COR-L47 (cell line): ENCODE measurements at places on chromosomes 5 and 9.

GRCh38 chr5:111463311-111463710 is 49.0 kb downstream of the STARD4 start:
- peak; percentile 43 for DNase-seq

DNA sequence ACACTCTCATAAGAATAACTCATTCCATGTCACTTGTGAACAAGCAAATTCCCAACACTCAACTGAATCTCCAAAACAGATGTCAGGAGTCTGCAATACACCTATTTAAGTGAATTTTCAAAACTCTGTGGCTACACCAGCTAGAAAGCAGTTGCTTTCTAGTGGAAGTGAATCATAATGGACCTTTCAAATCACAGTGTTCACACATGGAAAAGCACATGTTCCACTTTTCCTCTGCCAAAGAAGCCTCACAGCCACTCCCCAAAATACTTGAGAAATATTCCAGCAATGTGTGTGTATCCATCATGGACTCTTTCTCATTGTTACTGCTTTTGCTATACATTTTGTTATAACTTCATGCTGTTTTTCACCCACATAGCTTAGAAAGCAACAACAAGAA is 17.4 kb downstream of the MARCHF3 start:
- DNase-seq: no peak

DNA sequence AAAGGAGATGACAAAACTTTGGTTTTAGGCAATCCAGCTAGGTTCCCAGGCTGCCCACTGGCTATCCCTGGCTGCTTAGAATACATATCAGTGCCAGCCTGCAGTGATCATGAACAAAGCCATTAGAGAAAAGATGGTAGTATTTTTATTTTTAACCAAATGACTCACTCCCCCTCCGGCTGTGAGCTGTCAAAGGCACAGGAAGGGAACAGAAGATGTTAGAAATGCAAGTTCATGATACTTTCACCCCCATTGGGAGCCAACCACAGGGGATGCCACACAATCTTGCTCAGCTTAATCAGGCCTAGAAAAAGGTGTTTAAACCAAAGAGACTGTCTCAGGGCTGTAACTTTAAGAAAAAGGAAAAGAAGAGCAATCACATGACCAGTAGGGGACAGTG is 70.3 kb upstream of the ASTN2 start:
- DNase-seq: no peak

DNA sequence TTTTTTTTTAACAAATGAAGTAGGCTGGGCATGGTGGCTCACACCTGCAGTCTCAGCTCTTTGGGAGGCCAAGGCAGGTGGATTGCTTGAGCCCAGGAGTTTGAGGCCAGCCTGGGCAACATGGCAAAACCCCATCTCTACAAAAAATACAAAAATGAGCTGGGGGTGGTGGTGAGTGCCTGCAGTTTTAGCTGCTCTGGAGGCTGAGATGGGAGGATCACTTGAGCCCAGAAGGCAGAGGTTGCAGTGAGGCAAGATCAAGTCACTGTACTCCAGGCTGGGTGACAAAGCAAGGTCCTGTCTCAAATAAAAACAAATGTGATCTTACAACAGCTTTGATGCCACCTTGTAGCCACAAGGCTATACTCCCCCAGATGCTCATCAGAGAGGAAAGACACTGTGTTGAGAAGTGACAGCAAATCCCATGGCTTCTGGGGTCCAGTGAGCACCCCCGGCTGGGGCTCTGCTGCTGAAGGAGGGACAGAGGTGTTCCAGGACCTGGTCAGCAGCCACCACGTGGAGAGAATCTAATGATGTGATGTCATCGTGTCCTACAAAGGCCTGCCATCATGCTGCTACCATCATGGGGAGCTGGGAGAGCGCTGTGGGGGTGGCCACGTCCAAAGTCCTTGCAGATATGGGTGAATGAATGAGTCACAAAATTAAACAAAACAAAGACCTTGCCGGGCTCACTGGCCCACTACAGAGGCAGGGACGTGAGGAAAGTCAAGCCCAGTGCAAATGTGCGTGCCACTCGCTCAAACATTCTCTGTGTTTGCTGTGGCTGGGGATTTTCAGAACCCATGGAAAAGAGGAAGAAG is 60.7 kb downstream of the PRRT1B start:
- no peak for DNase-seq

GRCh38 chr9:21804791-21805190 is 2.4 kb downstream of the MTAP start:
- no peak for DNase-seq

GRCh38 chr5:130995254-130995515 is 169.9 kb downstream of the HINT1 start:
- DNase-seq: no peak

DNA sequence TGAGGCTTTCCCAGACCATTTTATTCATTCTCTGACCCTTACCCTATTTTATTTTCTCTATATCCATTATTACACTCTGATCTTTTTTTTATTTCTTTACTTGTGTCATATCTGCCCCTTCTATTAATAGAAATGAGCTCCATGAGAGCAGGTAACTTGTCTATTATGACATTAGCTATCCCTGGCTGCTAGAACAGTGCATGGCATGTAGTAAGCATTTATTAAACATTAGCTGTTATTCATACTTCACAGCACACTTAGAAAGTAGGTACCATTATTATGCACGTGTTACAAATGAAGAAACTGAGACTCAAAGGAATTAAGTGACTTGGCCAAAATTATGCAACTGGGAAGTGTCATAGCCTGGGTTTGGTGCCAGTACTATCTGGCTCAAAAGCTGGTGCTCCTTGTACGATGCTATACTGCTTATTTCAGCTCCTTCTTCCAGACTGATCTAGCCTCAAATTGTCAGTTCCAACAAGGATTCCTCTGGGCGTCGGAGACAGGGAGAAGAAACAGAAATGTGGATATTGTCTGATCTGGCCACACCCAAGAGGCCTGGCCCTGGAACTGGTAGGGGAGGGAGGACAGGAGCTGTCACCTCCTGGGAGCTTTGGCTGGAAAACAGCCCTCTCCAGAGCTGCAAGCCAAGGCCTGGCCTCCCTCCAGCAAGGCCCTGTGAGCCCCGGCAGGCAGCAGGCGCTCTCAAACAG is 10.8 kb upstream of the NIPAL4 start:
- DNase-seq: peak; percentile 34

DNA sequence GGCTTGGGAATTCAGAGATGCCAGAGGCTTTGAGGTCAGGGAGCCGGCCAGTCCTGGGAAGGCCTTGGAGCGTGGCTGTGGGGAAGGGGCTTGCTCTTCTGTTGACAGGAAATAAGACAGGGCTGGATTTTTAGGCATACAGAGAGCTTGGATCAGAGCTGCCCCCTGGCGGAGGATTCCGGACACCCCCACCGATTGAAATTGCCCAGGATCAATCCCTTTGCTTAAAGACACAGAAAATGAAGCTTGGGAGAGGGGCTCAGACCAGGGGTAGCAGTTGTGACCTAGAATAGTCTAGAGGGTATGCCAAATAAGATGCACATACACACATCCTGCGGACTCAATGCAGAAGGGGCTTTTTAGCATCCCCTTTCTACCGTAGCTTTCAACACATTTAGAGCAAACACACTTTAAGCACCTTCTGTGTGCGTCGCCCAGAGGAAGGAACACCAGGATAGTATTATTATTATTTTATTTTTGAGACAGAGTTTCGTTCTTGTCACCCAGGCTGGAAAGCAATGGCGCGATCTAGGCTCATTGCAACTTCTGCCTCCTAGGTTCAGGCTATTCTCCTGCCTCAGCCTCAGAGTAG is 1.7 kb upstream of the NTMT1 start:
- peak; percentile 39 for DNase-seq

DNA sequence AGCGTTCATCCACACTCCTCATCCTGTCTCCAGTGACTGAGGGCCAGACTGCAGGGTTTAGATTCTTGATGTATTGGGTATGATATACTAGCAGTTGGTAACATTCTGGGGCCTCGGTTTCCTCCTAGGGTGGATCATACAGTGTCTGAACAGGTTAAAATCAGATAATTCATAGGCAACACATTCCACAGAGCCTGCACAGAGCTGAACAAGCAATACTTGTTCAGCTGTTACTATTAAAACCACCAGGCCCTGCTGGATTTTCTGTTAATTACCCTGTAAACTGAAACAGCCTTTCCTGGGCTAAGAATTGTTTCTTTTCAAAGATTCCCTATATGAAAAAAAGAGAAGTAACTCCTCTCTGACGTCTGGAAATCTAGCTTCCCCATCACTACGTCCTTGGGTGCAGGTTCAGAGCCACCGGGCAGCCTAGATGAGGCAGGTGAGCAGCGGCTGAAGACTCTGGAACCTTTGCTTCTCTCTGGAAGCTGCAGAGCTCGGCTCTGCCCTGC is 1313.5 kb upstream of the WWC1 start:
- no peak for DNase-seq

DNA sequence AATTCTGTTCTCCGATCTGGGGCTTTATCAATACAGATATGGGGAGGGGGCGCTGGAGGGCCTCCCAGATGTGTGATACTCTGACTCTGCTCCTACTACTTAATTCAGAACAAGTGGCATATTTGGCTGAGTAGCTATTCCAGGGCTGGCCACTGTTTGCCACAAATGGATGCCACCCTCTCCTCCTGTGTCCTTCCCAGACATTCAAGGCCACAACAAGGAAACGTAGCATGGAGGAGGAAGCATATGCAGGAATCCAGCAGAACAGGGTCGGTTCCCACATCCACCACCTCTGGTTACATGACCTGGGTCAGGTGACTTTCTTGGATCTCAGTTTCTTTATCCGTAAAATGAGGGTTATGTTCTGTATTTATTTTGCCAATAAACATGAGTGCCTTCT is 131.0 kb downstream of the GOLPH3 start:
- no peak for DNase-seq

- DNase-seq: peak; percentile 53
Observed at GRCh38 chr5:121899346-121899745, 47.7 kb downstream of the FTMT start.

DNA sequence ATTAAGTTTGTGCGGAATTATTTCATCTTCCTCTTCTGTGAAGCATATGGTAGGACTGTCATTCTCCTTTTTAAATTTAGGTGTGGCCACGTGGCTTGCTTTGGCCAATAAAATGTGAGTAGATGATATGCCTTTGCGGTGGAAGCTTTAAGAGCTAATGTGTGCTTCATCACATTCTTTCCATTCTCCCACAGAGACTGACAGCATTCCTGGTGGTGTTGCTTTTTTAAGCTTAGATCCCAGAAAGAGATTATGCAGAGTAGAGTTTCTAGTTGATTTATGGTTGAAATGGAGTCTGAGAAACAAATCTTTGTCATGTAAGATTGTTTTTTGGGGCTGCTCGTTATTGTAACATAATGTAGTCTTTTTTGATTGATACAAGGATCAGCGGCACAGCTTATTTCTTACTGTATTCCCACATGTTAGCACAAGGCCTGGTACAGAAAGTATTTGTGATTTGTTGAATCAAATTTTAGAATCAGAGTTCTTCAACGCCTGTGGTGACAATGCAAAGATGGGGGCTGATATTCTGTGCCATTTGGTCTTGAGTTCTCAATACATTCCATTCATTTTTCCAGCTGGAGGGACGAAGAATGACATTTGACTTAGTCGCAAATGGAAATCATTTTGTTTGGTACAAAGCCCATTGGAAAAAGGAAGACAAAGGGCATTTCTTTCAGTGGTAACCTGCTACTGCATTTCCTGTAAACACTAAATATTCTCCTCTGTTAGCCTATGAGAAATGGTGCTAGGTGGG is 209.9 kb upstream of the VLDLR start:
- DNase-seq: no peak

DNA sequence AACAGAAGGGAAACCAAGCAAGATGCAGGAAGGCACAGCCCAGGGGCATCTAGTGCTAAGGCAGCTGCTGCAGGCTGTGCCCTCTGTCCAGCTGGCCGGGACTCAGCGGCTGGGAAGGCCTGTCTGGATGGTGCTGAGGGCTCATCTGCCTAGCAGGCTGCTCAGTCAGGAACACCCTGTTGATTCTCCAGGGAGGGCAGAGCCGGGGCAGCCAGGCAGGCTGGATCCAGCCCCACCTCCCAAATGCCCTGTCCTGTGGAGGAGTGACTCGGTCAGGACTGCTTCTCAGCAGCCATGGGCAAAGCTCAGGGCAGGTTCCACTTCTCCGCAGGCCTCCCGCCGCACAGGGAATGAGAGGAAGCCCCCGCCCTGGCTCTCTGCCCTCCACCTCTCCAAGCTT is 7.8 kb upstream of the LCN9 start:
- DNase-seq: no peak

GRCh38 chr9:16023446-16023845 is 470.6 kb downstream of the CCDC171 start:
- no peak for DNase-seq

GRCh38 chr5:54722846-54723433 is 205.4 kb downstream of the SNX18 start:
- no peak for DNase-seq

GRCh38 chr9:129124506-129125069 is 13.4 kb downstream of the PTPA start:
- DNase-seq: no peak

GRCh38 chr9:128214571-128215490 is 11.7 kb downstream of the DNM1 start:
- no peak for DNase-seq

GRCh38 chr9:123348317-123348992 is 7.5 kb upstream of the CRB2 start:
- no peak for DNase-seq

DNA sequence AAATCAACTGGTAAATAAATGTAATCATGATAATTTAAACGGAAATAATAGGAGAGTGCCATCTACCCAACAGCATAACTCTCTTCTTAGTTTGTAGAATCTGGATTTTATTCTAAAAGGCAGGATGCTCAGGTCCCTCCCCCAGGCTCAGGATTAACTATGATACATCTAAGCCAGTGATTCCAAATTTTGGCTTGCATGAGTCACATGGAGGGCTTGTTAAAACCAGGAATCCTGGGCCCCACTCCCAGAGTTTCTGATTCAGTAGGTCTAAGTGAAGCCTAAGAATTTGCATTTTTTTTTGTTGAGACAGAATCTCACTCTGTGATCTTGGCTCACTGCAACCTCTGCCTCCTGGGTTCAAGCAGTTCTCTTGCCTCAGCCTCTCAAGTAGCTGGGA is 62.3 kb upstream of the ZFR start:
- DNase-seq: no peak
